ENCODE measurements at places on chromosomes 6 and 20.

DNA sequence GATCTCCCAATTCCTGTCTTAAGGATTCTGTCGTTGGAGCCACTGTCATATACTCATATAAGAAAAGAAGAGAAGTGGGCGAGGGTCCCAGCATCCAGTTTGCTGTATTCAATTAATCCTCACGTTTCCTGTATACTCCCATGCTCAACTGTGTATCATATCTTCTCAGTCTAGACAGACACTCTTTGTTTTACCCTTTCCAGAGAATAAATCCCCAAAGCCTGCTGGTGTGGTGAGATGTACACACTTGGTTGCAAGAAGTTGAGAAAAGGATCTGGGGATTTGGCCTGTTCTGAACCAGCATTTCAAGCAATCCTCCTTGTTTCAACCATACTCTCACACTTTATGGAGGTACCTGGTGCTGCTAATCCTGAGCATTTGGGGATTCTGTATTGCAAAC lies 3.1 kb downstream of the TPMT start:
- DNase-seq = no peak

DNA sequence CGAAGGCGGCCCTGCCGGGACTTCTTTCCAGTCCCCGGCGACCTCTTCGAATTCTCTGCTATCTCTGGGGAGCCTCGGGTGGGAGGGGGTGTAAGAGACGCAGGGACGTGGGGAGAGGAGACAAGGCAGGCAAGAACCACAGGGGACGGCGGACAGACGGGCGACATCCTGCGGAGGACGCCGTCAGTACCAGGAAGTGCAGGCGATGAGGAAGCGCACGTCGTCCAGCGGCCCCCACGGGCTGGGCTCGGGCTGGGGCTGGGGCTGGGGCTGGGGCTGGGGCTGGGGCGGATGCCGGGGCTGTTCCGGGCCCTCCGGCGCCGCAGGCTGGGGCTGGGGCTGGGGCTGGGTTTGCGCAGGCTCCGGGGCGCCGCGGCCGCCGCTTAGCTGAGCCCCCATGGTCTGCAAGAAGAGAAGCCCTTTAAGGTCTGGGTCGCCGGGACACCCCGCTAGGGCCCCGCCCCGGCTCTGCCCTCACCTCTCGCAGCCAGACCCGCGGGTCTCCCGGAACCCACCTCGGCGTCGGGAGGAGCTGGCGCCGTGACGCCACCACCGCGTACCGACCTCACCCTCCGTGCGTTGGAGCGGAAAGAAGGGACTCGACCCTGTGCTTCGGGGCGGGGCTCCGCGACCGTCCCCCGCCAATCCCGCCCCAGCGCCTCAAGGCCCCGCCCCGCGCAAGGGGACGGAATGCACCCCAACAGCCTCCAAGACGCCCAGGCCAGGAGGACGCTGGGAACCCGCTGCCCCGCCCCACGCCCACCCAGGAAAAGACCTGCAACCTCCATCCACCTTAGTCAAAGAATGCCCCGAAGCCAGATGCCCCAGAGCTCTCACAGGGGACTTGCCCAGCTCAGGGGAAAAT lies at the start of gene MMP24OS:
TSS of gene MMP24OS (minus strand) at position 592 of the 865 bp plus-strand sequence. CDS start at position 399, 193 bp downstream.
- peak; percentile 96 for DNase-seq

DNA sequence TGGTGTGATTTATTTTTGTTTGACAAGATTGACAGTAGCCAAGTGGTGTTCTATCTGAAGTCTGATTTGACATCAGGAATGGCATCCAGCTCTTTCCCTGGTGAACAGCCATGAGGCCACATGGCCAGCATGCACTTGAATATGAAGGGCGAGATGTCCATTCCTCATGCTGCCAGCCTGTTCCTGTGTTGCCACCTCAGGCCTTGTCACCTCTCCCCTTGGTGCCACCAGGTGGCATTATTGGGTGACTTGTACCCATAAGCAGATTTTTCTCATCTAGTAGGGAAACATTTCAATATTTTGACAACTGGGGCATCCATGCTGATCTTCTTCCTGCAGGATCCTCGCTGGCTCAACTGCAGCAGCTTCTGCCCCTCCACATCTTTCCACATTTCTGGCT lies 199.1 kb downstream of the ERMARD start:
- DNase-seq = no peak

GRCh38 chr6:129440691-129441090 lies 269.3 kb downstream of the ARHGAP18 start:
- peak; percentile 70 for DNase-seq

DNA sequence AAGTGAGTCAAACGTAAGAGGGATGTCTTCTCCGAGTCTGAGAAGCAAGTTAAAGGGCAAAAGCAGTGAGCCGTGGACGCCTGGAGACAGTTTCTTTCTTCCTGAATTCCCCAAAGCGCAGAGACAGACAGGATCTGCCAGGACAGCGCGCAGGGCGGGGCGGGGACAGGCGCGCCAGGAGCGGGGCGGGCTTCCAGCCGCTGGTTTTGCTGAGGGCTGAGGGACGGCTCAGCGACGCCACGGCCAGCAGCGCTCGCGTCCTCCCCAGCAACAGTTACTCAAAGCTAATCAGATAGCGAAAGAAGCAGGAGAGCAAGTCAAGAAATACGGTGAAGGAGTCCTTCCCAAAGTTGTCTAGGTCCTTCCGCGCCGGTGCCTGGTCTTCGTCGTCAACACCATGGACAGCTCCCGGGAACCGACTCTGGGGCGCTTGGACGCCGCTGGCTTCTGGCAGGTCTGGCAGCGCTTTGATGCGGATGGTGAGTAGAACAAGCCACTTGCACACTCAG lies at the start of gene SCGN:
TSS of gene SCGN (plus strand) at position 209 of the 509 bp plus-strand sequence. CDS start at position 398, 189 bp downstream.
- DNase-seq = peak; percentile 76

GRCh38 chr6:72624557-72625160 lies 2.8 kb downstream of the KCNQ5 start:
- no peak for DNase-seq

- DNase-seq = no peak
These were observed 135.8 kb downstream of the SLC35F1 start for GRCh38 chr6:118042855-118043254.

- no peak for DNase-seq
These were observed 199.8 kb downstream of the TENT5A start for GRCh38 chr6:81552644-81553043.

DNA sequence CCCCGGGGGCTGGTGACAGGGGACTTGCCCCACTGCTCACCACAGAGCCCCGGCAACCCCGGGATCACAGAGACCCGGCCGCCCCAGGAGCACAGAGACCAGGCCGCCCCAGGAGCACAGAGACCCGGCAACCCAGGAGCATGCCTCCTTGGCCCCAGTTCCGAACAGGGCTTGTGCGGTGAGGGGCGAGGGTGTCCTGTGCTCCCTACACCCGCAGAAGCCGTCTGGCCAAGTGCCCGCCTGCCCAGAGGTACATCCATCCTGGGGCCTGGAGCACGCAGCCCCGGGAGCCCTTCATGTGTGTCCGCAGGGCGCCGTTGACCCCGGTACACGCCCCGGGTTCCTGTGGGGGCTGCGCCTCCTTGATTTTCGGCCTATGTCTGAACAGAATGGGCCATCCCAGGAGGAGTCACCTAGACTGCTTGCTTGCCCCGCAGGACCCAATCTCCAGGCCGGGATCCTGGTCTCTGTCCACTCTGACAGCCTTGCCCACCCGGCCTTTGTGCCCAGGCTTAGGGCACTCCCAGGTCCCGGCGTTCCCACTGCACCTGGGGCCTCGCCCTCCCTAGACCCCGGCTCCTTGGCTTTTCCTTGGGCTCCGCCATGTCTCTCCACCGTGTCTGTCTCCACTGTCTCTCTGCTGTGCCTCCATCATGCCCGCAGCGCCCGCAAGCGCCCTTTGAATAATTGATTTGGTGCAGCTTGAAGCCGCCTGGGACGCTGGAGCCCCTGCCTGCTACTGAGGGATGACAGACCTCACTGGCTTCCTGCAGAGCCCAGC lies 219.8 kb downstream of the ERMARD start:
- DNase-seq = no peak

Data from WERI-Rb-1 (cell line).